Purkinje cell (primary cell): ENCODE measurements at places on chromosomes 4 and X. TPM values are rescaled to one million over a fixed set of nuclear protein-coding genes. Genes with fewer than 3 reads are reported as not detected.

Gene SLC25A31
- 0.17 TPM in 1 of 2 replicates, not detected in the other for polyA plus RNA-seq

Gene FAM47A
- not detected in 2 replicates for polyA plus RNA-seq

Gene UGT2B17
- polyA plus RNA-seq = not detected in 2 replicates

Gene BGN
- polyA plus RNA-seq = 0.10 TPM in 1 of 2 replicates, not detected in the other

Gene STATH
- polyA plus RNA-seq = not detected in 2 replicates

Gene PABPC1L2B
- 4.0 TPM in 1 of 2 replicates, not detected in the other for polyA plus RNA-seq

Gene MAGEA1
- not detected in 2 replicates for polyA plus RNA-seq

Gene TEX13D
- not detected in 2 replicates for polyA plus RNA-seq

Gene CD40LG
- not detected in 2 replicates for polyA plus RNA-seq

Gene PDCL2
- polyA plus RNA-seq = not detected in 2 replicates

Gene RS1
- polyA plus RNA-seq = 2.8 TPM in 1 of 2 replicates, not detected in the other

Gene SPANXA2
- not detected in 2 replicates for polyA plus RNA-seq

Gene SLC16A2
- 1.4 and 2.4 TPM in 2 replicates for polyA plus RNA-seq

Gene CENPVL2
- 0.35 and 0.92 TPM in 2 replicates for polyA plus RNA-seq

Gene MAGEA3
- polyA plus RNA-seq = not detected in 2 replicates

Gene BMX
- polyA plus RNA-seq = not detected in 2 replicates

Gene SMR3B
- polyA plus RNA-seq = not detected in 2 replicates

Gene UGT2B28
- not detected in 2 replicates for polyA plus RNA-seq

Gene CAPN6
- polyA plus RNA-seq = 0.11 and 1.5 TPM in 2 replicates

Gene PPEF1
- 3.3 TPM in 1 of 2 replicates, not detected in the other for polyA plus RNA-seq

Gene CT47B1
- not detected in 2 replicates for polyA plus RNA-seq

Gene FAM13A
- 21.9 and 31.1 TPM in 2 replicates for polyA plus RNA-seq

Gene CXCL9
- not detected in 2 replicates for polyA plus RNA-seq

Gene MAGEA4
- not detected in 2 replicates for polyA plus RNA-seq

Gene SPATA18
- polyA plus RNA-seq = not detected in 2 replicates

Gene APOO
- polyA plus RNA-seq = 310 and 312 TPM in 2 replicates
